ENCODE measurements at places on chromosomes 6 and 20.

- DNase-seq, result no peak
Observed at GRCh38 chr6:47476781-47477496, 650 bp upstream of the CD2AP start.

- DNase-seq, result no peak
Observed at GRCh38 chr20:5770231-5770986, 20.2 kb downstream of the SHLD1 start.

DNA sequence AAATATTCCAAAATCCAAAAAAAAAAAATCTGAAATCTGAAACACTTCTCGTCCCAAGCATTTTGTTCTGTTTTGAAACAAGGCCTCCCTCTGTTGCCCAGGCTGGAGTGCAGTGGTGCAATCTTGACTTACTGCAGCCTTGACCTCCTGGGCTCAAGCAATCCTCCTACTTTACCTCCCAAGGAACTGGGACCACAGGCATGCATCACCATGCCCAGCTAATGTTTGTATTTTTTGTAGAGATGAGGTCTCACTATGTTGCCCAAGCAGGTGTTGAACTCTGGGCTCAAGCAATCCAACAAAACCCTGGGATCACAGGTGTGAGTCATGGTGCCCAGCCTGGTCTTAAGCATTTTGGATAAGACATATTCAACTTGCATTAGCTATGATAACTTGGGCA, 13.6 kb downstream of the SESN1 start:
- DNase-seq, result no peak

GRCh38 chr6:106913111-106913510, 61.4 kb downstream of the CD24 start:
- DNase-seq, result no peak

DNA sequence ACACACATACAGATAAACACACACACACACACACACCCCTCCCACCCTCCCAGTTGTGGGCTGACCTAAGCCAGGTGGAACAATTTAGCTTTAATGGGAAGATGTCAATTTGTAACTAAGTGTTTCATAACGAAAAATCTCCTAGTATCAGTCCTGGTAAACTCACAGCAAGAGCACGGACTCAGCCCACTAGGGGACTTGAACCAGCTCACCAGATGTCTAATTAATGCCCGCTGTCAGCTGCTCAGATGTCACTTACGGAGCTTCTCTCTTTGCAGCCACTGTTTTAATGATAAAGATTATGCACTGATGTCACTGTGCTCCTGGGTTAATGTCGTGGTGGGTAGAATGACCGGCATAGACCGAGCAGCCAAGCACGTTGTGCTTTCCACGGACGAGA, 116.6 kb upstream of the INSM1 start:
- DNase-seq, result no peak

GRCh38 chr20:19347943-19348456, 135.6 kb downstream of the SLC24A3 start:
- DNase-seq, result no peak

- no peak for DNase-seq
Observed at GRCh38 chr6:14089224-14089623, 28.3 kb upstream of the CD83 start.

DNA sequence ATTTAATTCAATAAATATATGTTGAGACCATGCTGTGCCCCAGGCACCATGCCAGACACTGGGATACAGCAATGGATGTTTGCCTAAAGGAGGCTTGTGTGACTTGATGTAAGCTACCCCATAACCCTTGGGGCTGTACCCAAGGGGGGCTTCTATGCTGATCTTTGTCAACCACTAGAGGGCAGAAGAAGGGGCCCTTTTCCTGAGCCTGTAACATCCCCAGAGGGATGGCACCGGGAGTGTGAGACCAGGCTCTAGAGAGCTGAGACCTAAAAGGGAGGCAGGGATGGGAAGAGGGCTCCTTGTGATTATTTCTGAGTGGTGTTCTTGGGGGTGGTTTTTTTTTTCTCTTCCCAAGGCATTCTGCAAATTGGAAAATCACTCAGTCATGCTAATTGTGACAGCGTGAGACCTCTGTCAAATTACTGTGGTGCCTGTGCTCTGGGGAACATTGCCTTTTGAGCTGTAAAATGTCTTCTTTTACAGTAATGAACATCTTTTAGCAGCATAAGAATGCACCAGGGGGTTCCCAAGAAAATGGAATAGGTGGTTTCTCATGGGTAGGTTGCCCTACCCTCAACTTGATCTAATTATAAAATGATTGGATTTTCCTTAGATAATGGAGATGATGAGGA, 138.7 kb upstream of the SLC24A3 start:
- DNase-seq, result no peak

- DNase-seq, result no peak
Observed at GRCh38 chr6:76792394-76792793, 670.9 kb downstream of the HTR1B start.

DNA sequence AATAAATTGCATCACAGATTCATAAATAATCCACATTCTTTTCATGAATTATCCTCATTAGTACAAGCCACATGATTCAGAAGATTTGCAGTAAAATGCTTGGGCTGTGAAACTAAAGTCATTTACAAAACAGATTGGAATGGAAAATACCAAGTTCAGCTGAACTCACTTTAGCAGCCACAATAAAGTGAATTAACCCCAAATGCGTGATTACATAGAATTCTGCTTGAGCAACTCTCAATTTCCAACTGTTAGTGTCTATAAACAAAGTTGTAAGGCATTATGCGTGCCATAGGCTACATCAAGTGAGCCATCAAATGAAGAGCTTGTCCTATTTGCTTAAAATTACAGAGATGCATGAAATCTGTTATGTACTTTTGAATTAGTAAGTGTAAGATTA, 60.4 kb upstream of the GFRAL start:
- DNase-seq, result no peak

DNA sequence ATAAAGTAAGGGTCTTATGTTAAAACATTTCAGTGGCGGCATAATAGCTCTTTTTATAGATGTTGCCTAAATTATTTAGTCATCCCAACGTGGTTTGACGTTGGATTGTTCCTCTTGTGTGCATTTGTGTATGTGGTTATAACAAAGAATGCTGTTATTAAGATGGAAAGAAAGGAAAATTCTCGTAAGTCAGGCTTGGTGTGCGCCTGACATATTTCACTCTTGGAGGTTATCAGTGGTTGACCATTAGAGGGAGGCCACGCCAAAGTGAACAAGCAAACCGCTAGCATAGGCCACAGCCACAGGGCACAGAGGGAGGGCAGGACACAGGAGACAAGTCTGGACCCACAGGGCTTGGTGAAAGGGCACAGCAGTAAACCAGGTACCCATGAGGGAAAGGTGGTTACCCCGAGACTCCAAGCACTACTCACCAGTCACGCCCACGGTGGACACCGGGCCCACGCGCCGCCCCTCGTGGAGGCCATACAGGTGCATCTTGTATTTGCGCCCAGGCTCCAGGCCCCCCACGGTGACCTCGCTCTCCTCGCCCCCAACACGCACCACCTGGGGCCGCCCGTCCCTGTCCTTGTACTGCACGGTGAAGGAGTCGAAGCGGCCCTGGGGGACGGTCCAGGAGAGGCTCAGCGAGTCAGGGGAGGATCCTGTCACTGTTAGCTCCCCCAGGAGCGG, 22.9 kb downstream of the CYP21A2 start:
- no peak for DNase-seq

DNA sequence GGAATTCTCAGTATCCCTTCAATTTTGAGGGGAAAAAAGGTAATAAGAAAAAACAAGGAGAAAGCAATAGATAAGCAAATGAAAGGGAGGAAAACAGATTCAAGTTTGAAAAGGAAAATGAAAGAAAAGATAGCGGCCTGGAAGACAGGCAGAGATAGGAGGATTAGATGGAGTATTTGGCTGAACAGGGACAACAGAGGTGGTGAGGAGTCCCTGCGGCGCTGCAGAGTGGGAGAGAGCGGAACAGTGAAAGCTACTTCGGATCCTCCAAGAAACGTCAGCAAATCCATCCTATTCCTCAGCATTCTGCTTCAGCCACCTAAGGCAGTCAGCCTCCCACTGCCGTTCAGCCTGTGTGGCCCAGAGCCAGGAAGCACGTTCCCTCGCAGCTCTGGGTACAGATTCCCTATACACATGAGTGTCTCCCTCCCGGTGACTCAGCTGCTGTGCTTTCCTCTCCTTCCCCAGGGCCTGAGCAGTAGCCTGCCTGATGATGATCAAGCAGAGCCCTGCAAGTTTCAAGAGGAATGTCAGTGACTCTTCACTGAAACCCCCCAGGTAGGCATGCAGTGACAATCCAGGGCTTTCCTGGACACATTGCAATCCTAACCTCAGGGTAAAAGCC, 43.4 kb upstream of the CDYL start:
- peak; percentile 58 for DNase-seq

DNA sequence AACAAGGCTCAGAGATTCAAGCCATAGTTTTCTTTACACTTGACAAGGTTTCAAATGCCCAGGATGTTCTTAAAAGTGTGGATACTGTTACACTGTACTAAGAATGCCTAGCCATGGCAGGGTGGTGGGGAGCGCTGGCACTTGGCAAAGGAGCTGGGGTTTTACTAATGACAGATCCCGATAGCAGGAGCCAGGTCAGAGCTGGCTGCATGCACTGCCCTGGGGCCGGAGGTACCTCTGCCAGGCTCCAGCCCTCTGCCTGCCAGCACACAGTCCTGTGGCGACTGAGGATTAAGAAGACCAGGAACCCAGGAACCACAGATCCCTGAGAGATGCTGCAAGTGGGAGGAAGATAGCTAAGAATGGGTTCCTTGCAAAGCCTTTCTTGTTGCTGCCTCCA, 260.3 kb downstream of the ALDH8A1 start:
- no peak for DNase-seq

GRCh38 chr6:122207794-122208193, 191.7 kb upstream of the HSF2 start:
- no peak for DNase-seq

- no peak for DNase-seq
Observed at GRCh38 chr6:151341476-151342195, 49.7 kb downstream of the ZBTB2 start.

GRCh38 chr20:61120595-61121515, 131.2 kb upstream of the CDH4 start:
- DNase-seq, result no peak

- no peak for DNase-seq
Observed at GRCh38 chr6:43242908-43243663, at the start of gene TTBK1. Gene TTBK1 (plus strand): TSS chr6:43243481. CDS start chr6:43246661, 3,180 bp downstream.

DNA sequence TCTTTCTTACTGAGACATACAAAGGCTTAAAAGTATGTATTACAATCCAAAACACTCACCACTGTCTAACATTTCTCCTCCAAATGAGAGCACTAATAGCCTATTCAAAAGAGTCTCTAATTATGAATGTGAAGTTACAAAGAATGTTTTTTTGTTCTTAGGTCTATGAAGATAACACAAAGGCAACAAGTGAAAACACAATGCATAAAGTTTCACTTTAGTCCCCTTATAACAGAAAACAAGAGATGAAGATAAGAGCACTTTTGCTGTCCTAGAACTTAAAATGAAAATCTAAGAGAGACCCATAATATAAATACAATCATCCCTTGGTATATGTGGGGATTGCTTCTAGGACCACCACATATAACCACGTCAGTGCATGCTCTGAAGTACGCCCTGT, 25.6 kb downstream of the ITCH start:
- DNase-seq, result no peak

GRCh38 chr6:9620263-9620662, 794.6 kb downstream of the TFAP2A start:
- DNase-seq, result no peak

DNA sequence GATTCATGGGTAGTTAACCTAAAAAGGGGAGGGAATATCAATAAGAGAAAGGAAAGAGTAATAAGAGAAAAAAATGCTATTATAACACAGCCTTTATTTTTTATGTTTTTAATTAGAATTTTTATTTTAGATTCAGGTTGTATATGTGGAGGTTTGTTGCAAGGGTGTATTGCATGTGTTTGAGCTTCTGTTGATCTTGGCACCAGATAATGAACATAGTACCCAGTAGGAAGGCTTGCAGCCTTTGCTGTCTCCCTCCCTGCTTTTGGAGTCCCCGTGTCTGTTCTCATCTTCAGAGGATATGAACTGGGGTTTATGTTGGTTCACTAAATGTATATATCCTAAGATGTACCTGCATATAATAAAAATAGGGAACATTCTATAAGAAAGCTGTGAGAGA, 250.0 kb downstream of the UST start:
- no peak for DNase-seq

DNA sequence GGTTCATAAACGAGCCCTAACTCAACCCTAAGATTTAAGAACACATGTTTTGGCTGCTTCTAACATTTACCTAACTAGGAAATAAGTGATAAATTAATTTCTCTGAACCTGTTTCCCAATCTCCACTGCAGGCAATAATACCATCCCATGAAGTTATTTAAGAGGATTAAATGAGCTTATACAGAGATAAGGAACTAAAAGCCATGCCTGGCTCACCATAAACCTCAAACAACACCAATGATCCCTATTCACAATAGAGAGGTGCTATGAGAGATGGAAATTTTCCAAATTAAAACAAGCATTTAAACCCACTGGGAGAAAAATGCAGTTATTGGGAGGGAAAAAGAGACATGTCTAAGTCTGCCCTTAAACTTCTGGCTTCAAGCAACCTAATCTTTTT, 33.9 kb upstream of the KLHL31 start:
- DNase-seq, result no peak

DNA sequence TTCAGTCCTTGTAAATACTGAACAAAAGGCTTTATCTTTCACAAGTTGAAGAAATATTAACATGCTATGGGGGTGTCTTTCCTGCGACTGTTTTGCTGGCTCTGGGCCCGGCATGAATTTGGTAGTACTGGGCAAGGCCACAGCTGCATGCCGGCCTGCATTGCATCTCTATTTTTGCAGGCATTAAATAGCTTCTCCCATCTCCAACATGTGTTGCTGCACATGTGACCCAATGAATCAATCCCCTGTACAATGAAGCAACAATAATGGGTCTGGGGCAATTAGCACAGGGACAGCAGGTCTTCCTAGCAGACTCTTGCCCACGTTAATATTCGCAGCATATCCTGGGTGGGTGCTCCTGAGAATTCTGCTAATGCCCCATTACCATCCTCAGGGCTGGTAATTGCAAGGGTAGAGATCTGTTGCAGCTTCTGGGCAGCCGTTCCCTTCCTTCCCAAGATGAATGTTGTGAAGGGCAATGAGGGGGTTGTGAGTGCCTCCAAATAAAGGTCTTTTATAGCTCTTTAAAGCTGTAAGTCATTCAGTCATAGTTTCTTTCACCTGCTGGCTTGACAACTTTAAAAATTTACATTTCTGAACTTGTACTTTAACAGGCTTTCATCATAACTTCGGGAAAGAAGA, 24.3 kb upstream of the CDYL start:
- no peak for DNase-seq

DNA sequence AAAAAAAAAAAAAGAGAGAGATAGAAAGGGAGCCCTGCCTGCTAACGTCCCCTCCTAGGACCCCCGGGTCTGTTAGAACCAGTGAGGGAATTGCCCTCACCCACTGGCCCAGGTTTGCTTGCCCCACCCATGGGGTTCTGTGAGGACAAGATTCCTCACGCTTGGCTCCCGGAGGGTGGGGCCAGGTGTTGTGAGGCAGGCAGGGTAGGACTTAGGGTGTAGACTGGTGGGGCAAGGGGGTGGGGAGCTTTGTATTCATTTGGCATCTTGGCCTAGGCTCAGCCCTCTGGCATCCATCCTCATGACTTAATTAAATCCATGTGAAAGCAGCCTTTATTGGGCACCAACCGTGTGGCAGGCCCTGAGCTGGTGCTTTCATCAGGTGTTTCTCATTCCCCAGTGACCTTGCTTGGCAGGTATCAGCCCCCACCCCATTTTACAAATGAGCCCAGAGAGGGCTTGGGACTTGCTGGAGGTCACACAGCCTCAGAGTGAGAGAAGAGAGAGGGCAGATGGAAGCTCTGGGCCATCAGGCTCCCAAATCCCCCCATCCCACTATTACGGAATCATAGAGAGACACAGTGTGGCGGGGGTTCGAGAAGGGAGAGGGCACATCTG, 19.0 kb downstream of the RAB44 start:
- DNase-seq, result no peak
